ENCODE measurements at places on chromosomes 12 and 14.
A peak's percentile ranks its signal among the peaks of the same experiment; 100 is the strongest.

DNA sequence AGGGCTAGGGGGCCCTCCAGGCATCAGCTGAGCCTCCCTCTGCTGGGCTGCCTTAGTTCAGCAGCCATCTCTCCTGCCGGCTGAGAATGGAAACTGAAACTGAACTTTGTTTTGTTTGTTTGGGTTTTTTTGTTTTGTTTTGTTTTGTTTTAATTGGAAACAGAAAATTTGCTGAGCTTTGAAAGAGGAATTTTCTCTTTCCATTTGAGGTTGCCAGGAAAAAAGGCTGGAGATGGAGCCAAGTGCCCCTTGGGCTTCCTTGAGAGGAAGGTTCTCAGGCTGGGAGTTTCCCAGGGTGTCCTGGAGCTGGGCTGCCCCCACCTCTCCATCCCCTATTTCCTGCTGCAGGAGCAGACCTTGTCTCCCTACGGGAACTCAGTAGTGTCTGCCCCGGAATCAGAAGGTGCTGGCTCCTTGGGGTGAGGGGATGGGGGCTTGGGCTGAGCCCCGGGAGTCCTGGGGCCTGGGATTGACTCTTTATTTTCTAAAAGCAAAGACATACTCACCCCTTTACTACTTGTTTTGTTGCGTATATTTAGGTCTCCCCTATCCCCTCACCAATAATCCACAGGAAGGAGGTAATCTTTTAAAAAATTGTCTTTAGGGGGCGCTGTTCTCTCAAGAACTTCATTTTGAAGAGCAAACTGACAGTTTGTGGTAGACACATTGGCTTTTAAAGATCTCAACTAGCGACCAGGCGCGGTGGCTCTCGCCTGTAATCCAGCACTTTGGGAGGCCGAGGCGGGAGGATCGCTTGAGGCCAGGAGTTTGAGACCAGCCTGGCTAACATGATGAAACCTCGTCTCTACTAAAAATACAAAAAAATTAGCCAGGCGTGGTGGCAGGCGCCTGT, 21.3 kb upstream of the OASL start:
- DNase-seq = no peak

GRCh38 chr14:99853206-99853605, 60.0 kb downstream of the EML1 start:
- no peak for DNase-seq

DNA sequence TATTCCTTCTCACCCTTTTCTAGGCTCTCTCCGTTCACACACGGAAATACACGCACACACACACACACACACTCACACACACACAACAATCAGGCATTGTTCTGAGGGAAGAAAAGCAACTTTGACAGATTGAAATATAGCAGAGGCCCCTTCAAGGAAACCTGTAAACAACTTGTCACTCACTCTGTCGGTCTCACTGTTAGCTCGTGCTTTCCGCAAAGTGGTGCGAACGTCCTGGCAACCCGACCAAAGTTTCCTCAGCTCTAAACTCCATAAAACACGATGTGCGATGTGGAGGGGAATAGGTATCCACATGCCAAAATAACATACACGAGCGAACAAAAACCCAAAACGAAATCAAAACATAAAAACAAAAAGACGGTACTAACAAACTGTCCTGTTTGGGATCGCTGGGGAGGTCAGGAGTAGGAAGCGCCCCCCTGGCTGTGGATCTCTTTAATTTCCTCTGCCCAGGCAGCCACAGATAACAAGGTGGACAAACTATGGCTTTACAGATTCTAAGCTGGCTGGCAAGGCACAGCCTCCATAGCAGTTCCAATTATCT, 822 bp upstream of the SOX5 start:
- DNase-seq = no peak

GRCh38 chr12:127008755-127009403, 1258.1 kb upstream of the TMEM132C start:
- DNase-seq = no peak

GRCh38 chr14:100524233-100524932, 62.8 kb downstream of the BEGAIN start:
- DNase-seq = no peak

DNA sequence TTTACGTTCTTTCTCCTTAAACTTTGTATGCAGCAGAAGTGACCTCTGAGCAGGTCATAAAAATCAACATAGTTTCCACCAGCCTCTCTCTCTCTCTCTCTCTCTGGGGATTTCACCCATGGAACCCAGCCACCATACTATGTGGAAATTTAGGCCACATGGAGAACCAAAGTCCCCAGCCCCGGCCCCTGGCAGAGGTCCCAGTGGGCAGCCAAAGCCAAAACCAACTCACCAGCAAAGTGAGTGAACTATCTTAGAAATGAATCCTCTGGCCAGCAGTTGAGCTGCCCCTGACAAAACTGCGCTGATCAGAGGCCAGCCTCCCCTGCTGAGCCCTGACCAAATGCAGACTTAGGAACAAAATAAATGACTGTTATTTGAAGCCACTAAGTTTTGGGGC, 9.2 kb downstream of the DUSP6 start:
- DNase-seq = no peak

GRCh38 chr12:2912216-2912575, 21.5 kb downstream of the TULP3 start:
- no peak for DNase-seq

GRCh38 chr12:99916555-99916954, 68.2 kb downstream of the ANKS1B start:
- DNase-seq = no peak

GRCh38 chr14:63564318-63564717, 21.1 kb upstream of the PPP2R5E start:
- DNase-seq = no peak

GRCh38 chr14:56324454-56324853, 206.2 kb downstream of the PELI2 start:
- DNase-seq = no peak

DNA sequence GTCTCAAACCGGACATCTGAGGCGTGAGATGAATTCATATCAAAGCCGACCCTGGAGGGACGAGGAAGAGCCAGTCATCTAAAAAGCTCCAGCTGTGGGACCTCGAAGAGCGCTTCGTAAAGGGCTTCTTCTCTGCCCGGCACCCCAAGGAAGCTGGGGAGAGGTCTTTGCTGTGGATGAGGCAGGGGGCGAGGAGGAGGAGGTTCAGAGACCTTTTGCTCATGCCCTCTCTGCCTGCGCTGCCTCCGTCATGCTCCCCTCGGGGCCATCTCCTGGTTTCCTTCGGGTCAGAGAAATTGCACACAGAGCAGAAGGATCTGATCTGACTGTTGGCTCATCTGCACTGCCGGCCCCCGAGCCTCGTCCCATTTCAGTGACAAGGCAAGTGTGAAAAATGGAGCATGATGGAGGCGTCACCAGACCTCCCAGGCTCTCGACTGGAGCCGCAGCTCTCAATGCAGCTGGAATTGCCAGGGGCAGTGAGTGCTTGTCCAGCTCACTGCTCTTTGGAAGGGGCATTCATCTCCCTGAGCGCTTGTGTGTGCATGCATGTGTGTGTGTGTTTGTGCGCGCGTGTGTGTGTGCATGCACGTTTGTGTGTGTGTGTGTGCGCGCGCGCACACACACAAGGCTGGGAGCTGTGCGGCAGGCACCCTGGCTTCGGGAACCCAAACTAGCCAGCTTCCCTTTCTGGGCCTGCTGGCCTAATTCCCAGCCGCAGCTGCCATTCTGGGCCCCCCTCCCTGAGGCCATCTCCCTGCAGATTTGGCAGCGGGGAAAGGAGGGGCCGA, 9.2 kb downstream of the CABP1 start:
- no peak for DNase-seq

DNA sequence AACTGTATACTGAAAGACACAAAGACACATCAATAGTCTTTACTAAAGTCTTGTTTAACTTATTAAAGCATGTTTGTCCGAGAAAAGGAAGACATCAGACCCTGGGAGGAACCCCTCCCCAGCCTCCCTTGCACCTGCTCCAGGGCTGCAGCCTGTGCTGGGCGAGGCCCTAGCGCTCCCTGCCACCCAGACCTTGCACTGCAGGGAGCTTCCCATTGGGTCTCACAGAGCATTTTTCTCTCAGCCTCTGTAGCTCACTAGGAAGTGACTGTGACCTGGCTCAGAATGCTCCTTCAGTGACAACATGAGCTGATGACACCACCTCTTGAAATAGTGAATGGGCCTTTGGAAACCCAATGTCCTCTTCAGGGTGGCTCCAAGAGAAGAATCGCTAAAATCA, 461.2 kb downstream of the TMEM121 start:
- DNase-seq = no peak

DNA sequence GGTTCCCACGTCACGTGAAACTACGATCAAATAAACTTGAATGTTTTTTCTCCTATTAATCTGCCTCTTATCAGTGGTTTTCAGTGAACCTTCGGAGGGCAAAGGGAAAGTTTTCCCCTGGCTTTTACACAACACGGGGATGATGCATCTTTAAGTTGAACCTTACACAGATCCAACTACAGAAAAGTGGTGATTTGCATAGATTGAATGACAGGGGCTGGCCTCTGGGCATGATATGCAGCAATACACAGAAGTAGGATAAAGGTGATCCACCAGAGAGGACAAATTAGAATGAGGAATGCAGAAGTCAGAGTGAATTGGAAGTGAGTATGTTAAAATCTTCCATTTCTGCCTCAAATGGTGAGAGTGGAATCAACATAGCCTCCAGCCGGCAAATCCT, 11.6 kb downstream of the GSG1 start:
- DNase-seq = no peak

- DNase-seq = no peak
Observed at GRCh38 chr14:92247947-92248346, 75.0 kb upstream of the SLC24A4 start.

- peak; percentile 12 for DNase-seq
Observed at GRCh38 chr12:92034858-92035401, 110.7 kb downstream of the BTG1 start.

DNA sequence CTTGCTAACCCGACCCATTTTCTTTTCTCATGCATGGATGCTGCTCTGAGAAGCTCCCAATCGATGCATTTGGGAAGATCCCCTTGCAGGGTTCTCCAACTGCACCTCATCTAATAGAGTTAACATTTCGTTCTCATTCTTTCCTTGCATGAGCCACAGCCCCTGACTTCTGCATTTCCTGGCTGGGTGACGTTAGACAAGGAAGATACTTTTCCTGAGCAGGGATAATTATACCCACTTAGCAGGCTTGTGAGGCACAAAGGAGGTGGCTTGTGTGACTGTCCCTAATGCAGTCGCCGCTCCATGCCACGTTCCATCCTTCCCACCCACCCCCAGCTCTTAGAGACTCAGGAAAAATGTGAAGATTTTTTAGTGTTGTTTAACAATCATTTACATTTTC, 195.1 kb downstream of the CHST11 start:
- DNase-seq = no peak

DNA sequence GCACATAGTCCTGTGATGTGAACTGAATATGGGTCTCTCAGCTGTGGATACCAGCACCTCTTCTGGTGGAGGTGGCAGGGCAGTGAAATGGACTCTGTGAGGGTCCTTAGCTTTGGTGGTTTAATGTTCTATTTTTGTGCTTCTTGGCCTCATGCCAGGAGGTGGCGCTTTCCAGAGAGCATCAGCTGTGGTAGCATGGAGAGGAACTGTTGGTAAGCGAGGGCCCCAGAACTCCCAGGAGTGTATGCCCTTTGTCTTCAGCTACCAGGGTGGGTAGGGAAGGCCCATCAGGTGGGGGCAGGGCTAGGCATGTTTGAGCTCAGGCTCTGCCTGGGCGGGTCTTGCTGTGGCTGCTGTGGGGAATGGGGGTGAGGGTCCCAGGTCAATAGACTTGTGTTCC, 241.7 kb downstream of the AEBP2 start:
- DNase-seq = no peak

DNA sequence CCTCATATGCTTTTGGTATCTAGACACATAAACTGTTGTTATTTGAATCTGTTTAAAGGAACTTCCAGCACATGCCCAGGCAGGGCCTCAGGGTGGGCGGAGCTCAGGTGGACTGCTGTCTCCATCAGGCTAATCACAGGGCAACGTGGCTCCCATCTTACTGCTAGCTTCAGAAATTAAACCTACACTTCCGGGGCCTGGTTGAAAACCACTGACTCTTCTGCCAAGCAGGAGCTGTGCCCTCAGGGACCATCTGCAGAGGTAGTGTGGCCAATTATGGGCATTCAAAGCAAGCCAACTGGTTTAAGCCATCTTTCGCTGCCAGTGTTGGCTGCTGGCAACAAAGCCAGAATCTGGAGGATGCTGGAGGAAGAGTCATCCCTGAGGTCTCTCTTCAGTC, 97.5 kb downstream of the TMX1 start:
- no peak for DNase-seq

- DNase-seq = no peak
Observed at GRCh38 chr12:122243965-122244364, 18.1 kb upstream of the DIABLO start.

DNA sequence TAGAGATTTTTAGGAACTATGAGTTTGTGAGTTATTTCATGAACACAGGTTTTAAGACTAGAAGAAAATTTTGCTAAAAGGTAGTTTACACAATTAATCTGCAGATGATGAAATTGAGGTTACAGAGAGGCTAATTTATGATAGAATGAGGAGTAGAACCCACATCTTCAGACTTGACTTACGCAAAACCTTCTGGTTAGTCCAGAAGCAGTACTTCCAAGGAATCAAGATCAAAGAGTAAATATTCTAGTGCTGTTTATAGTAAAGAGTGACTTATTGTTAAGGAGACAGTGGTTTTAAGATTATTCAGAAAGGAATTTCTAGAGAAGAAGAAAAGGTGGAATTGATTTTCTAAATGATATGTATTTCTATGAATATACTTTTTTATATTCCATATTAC, 10.6 kb upstream of the KITLG start:
- DNase-seq = no peak

DNA sequence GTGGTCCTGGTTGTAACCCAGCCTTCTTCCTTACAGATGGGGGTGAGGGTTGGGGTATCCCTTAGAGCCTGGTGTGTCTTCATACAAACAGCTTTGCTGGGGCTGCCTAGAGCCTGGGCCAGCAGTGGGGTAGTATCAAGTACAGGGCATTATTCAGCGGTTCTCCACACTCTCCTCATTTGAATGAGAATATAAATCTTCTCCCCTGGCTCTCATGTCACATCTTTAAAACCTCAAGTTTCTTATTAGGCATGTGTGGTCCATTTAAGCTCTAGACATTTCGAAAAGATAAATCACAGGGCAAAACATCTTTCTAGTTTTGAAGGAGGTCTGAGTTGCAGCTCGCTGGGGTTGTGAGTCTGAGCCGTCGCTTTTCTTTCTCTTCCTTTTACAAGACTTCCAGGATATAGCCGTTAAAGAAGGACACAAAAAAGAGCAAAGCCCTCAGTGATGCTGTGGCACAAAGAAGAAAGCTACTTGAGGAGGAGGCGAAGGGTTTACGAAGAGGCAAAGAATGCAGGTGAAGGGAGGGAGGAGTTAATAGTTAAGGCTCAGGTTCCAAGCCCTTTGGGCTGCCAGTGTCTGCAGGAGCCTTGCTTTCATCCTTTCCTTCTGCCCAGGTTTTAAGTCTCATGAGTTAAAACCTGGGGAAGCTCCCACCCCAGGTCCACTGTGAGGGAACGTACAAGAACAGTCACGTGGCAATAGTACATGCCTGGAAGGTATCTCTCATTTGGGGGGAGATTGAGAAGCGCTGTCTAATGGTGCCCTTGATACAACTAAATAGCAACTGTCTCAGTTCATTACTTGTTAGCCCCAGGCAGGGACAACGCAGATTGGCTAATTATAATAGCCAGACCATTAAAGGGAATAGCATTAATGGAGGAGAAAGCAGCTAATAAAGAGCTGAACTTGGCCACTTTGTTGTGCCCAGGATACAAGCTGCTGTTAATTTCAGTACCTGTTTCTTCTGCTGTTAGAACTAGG, 94.2 kb downstream of the ETV6 start:
- no peak for DNase-seq

Data from stimulated activated CD4-positive, alpha-beta T cell treated with anti-CD3 and anti-CD28 coated beads, TNF-alpha, amount 100 ng/mL, for 1 hour (primary cell).